Cardiac fibroblast (primary cell): ENCODE measurements at places on chromosomes 12 and 14.

DNA sequence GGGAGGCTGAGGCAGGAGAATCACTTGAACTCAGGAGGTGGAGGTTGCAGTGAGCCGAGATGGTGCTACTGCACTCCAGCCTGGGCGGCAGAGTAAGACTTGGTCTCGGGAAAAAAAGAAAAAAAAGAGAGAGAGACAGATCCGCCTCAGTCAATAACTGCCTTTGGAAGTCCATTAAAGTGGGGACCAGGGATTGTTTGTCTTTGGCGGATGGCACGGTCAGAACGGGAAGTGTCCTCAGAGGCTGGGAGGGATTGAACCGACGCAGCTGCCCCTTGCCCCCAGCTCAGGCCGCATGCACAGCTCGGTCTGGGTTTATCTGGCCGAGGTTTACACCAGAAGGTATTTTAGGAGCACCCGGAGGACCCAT, 54.4 kb downstream of the TESC start:
- DNase-seq = no peak

GRCh38 chr14:93980456-93981201, 4.3 kb upstream of the ASB2 start:
- DNase-seq = peak; percentile 46

- DNase-seq = no peak
Measured at GRCh38 chr14:99549684-99550083, 54.3 kb downstream of the CCDC85C start.

GRCh38 chr14:94036313-94037167, 10.4 kb downstream of the OTUB2 start:
- DNase-seq = peak; percentile 77

- no peak for DNase-seq
Measured at GRCh38 chr14:103385929-103386712, 906 bp downstream of the MARK3 start.

DNA sequence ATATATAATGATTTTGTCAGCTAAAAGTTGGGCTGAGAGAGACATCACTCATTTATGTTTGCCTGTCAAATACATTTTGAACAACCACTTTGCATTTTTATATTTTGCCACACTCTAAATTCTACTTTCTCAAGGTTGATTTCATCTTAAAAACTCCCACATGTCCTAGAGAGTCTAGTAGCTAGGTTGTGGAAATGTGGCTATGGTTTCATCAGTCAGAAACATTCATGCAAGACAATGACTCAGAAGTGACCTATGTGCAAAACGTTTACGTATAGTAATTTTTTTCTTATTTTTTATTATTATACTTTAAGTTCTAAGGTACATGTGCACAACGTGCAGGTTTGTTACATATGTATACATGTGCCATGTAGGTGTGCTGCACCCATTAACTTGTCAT, 27.4 kb upstream of the PRKD1 start:
- no peak for DNase-seq
